Gastroesophageal sphincter (tissue), 4 donors: ENCODE measurements at places on chromosomes 1 and 21. TPM values are rescaled to one million over a fixed set of nuclear protein-coding genes. Genes with fewer than 3 reads are reported as not detected.

DNA sequence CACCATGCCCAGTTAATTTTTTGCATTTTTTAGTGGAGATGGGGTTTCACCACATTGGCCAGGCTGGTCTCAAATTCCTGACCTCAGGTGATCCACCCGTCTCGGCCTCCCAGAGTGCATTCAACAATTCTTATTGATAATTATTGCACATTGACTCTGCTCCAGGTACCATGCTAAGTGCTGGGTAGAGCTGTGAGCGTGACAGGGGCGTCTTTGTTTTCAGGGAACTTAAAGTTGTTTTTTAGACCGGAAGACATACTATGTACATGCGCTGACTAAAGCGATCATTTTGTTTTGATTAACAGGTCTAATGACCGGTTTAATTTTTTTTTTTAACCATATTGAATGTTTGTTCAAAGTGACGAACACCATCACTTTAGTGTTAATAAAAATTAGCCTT lies 4.0 kb downstream of the CD247 start:
- ATAC-seq: no peak

- ATAC-seq: peak; percentile 29
Observed at GRCh38 chr1:67558449-67559193, 126.4 kb upstream of the GADD45A start.

DNA sequence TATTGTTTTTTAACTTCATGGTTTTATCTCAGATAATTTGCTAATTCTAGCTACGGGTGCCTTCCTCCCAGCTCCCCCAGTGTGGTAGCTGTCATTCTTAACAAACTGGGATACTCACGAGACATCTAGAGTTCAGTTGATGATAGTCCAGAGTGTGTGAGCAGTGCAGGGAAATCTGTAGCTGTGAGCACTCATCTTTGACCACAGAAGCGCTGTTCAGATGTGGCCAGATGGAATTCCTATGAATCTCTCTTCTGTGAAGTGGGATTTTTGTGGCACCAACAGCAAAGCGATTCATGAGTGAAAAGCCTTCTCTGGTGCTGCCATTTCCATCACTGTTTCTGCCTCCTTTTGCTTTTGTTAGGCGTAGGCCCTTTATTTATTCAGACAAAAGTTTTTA lies 125.1 kb downstream of the NFIA start:
- ATAC-seq: no peak

KRTAP24-1 gene
- total RNA-seq: not detected

C1orf226 gene
- 17.5 TPM for total RNA-seq

DNA sequence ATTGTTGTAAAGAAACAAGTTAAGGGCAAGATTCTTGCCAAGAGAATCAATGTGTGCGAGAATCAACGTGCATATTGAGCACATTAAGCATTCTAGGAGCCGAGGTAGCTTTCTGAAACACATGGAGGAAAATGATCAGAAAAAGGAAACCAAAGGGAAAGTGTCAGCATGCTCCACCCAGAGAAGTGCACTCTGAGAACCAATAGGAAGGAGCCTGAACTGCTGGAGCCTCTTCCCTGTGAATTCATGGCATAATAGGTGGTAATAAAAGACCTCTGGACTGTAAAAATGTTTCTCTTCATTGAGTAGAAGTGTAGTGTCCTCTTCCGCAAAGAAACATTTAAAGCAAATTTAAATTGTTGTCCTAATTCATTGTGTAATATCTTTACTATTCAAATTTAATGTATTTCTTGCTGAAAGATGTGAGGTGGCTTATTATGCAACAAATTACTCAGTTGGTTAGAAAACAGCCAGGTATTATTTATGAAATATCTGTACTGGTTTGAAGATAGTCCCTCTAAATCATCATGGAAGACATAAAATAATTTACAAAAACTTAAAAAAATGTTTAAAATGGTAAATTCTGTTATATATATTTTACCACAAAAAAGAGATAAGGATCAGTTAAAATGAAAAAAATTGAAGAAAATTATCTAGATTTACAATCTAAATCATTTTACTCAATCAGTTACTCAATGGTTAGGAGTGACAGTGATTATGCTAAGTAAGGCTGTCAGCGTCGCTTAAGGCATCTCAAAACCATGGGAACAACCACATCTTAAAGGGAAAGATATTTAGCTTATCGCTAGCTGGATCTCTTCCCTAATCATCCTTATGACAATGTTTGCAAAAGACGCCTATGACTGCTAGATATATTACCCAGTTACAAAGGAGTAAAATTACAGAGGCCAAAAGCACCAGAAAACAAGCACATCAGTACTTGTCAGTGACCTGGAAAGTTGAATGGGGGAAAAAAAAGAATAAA lies 31.3 kb downstream of the NVL start:
- no peak for ATAC-seq

KCND3 gene
- 36.2 TPM for total RNA-seq

GRCh38 chr1:62175568-62176179 lies 19.0 kb upstream of the L1TD1 start:
- no peak for ATAC-seq

HSPA6 gene
- 1.8 TPM for total RNA-seq

DNA sequence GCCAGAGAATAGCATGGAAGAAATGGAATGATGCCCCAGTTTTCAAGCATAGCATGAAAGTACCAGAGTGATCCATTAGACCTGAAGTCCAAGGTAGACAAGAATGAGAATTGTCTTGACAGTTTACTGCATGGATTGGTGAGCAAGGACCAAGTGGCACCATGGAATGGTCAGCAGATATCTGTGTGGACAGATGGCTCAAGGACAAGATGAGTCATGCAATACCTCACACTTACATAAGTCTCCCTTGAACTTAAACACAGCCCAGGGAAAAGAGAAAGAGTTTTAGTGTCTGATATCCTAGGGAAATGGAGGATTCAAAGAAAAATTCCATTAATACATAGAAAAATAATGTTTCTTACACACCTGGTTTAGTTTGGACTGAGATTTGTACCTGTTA lies 195.2 kb downstream of the MRPL39 start:
- ATAC-seq: no peak

TDRD5 gene
- total RNA-seq: 0.27 TPM

AMY1A gene
- total RNA-seq: not detected

LZIC gene
- total RNA-seq: 34.0 TPM

GRCh38 chr1:205921570-205921909 lies 21.7 kb downstream of the SLC26A9 start:
- no peak for ATAC-seq

DNA sequence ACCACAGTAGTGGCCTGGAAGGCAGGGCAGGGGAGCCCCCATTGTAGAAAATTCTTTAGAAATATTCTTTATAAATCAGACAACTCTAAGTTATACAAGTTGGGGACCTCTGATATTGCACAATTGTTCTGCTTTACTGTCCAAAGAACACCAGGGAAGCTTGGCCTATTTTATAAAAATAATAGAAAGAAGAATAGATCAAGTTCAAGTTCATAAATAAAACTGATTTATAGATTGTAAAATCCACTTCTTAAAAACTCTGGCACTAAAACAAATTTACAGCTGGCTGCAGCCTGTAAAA lies 55.0 kb upstream of the GALNT2 start:
- no peak for ATAC-seq
